Right renal cortex interstitium (tissue), 3 donors: ENCODE measurements at places on chromosomes 6 and 20.

- DNase-seq: no peak
These were observed 101.4 kb downstream of the LRFN2 start for GRCh38 chr6:40485795-40486194.

DNA sequence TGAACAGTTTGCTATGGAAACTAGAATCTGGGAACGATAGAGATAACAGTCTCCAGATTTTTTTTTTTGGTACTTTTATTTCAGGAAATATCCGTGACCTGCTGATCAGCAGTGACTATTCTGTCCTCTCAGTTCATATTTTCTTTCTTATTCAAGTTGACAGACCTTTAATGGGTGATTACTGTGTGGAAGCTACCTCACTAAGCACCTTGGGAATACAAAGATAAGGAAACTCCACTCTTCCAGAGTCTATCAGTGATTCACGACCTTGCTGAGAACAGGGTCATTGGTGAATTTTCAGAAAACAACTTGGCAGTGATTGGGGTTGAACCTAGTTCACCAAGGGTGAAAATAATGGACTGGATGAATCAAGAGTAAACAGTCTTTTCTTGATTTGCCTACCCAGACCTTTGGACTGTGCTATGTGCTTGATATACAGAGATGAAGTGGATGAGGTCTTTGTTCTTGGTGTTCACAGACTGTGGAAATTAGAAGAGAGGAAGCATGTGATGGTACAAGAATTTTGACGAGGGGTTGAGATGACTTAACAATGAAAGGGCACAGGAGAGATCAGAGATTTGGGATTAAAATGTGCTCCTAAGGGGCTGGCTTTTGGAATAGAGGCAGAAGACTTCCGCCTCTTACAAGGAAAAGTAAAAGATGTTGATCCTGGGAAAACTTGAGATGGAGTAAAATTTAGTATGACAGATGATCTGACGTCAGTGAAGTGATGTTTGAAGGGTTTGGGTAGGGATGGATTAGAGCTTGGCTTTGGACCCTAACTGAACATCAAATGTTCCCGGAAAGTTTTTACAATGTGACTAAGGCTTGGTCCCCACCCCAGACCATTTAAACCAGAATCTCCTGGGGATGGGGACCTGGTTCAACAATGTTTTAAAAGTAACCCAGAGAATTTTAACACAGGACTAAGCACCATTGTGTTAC lies 1.2 kb downstream of the KAT14 start:
- no peak for DNase-seq

GRCh38 chr6:33724102-33725023 lies 12.9 kb upstream of the UQCC2 start:
- no peak for DNase-seq

- no peak for DNase-seq
These were observed 18.3 kb downstream of the SNX9 start for GRCh38 chr6:157841211-157841840.

DNA sequence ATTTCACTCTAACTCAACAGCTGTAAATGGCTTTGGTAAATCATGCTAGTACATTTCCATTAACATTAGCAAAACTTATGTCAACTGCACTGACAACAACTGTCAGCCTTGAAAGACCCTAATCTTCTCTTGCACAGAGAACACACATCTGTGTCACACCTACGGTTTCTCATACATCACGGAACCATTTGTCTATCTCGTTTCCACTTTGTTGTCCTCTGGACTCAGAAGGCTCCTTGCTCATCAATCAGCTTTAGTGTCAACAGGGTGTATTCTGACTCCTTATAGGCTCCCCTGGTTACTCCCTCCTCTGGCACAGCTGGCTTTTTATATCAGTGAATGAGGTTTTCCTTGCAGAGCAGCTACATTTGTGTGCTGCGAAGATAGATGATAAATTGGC lies 49.3 kb downstream of the CD83 start:
- peak; percentile 16 for DNase-seq

DNA sequence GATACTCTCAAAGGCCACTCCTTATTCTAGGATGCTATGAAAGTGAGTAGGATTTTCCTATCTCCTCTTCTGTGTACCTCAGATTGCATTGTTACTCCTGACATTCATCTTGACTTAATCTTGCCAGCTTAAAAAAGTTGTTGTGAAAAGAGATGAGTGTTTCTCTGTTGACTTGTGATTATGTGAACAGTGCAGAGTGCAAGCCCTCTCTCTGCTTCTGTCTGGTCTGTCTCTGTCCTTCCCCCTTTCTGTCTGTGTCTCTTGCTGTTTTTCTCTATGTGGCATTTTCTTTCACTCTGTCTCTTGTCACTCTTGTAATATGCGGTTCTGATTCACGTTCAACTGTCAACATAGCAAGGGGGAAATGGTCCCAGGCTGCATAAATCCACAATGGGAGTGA lies 306.6 kb downstream of the FARS2 start:
- DNase-seq: no peak
